ENCODE measurements at places on chromosomes 12 and 14. TPM values are rescaled to one million over a fixed set of nuclear protein-coding genes. Genes with fewer than 3 reads are reported as not detected.

The RFX4 gene
- not detected for polyA plus RNA-seq

The SETD1B gene
- 16.3 TPM for polyA plus RNA-seq

The VPS33A gene
- 17.8 TPM for polyA plus RNA-seq

The PRR4 gene
- 16.9 TPM for polyA plus RNA-seq

The BCL11B gene
- polyA plus RNA-seq = 3.1 TPM

The KCNJ8 gene
- polyA plus RNA-seq = 22.1 TPM

The GEMIN2 gene
- 29.3 TPM for polyA plus RNA-seq

The ARID2 gene
- 19.2 TPM for polyA plus RNA-seq

The CFAP251 gene
- polyA plus RNA-seq = 3.8 TPM

The PTPN21 gene
- 30.0 TPM for polyA plus RNA-seq

The PIP4P1 gene
- polyA plus RNA-seq = 30.5 TPM

The P3H3 gene
- polyA plus RNA-seq = 40.9 TPM

The PIWIL1 gene
- polyA plus RNA-seq = 0.10 TPM

The PPP4R4 gene
- 0.95 TPM for polyA plus RNA-seq

The KANSL2 gene
- 56.0 TPM for polyA plus RNA-seq

The BTBD6 gene
- polyA plus RNA-seq = 37.3 TPM

The LMO3 gene
- 12.2 TPM for polyA plus RNA-seq

Data from right lung (tissue), 10 donors.